ENCODE measurements at places on chromosomes 16 and 17. TPM values are rescaled to one million over a fixed set of nuclear protein-coding genes. Genes with fewer than 3 reads are reported as not detected.

Gene CACNG5
- total RNA-seq: not detected

Gene FOXL1
- total RNA-seq: not detected

Gene CACNG1
- not detected for total RNA-seq

Gene DNAH17
- total RNA-seq: not detected

Gene GIT1
- total RNA-seq: 79.5 TPM

Gene MYH8
- not detected for total RNA-seq

Gene PRSS27
- total RNA-seq: 1.2 TPM

Gene FSCN2
- total RNA-seq: 0.41 TPM

Gene PRKCB
- 125 TPM for total RNA-seq

Gene CACNG3
- not detected for total RNA-seq

Gene TMC7
- not detected for total RNA-seq

Gene TM4SF5
- not detected for total RNA-seq

Gene CEMP1
- not detected for total RNA-seq

Gene CPNE7
- total RNA-seq: 3.1 TPM

Gene TBC1D28
- not detected for total RNA-seq

Gene ZPBP2
- total RNA-seq: 0.19 TPM

Gene CBFA2T3
- total RNA-seq: 0.21 TPM

Gene MMP2
- not detected for total RNA-seq

Gene KCNH6
- not detected for total RNA-seq

Gene HBA1
- not detected for total RNA-seq

Gene GAN
- 8.1 TPM for total RNA-seq

Gene DNAI2
- total RNA-seq: 0.35 TPM

Gene TEX14
- total RNA-seq: 0.28 TPM

Gene TP53TG3B
- not detected for total RNA-seq

Gene NOL3
- total RNA-seq: 3.3 TPM

Gene SPHK1
- 8.4 TPM for total RNA-seq

Gene RAB37
- 51.7 TPM for total RNA-seq

Gene HP
- not detected for total RNA-seq

Gene SCGB1C2
- not detected for total RNA-seq

Gene CYLD
- 135 TPM for total RNA-seq

Gene CCL14
- not detected for total RNA-seq

Gene SDR42E1
- 8.9 TPM for total RNA-seq

Gene RABEP2
- 18.0 TPM for total RNA-seq

Gene KRTAP16-1
- not detected for total RNA-seq

Gene PPP1R9B
- 108 TPM for total RNA-seq

Gene KRT14
- total RNA-seq: not detected

Measured in activated CD8-positive, alpha-beta memory T cell treated with anti-CD3 and anti-CD28 coated beads, Interleukin-2, amount 10 ng/mL, durations not matched to agents 7 days and 5 days (primary cell).